ENCODE measurements at places on chromosomes 5 and 9.
A peak's percentile ranks its signal among the peaks of the same experiment; 100 is the strongest.

DNA sequence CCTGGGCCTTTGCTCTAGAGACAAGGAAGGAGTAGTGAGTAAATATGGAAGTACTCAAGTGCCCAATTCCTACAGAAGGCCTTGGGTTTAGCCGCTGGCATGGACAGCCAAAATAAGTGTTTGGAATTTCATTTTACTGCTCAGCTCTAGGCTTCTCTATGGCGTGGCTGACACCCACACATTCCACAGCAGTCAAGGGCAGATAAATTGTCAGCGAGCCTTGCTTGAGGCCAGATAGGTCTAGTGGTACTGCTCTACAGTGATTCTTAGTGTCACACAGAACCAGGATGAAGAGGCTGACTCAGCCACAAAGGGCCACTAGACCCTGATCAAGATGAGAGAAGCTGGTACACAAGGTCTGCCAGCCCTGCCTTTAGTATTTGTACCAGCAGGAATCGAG, 111.0 kb upstream of the NFIB start:
- no peak for DNase-seq

- no peak for DNase-seq
Measured at GRCh38 chr5:170541146-170541769, 37.4 kb downstream of the KCNIP1 start.

DNA sequence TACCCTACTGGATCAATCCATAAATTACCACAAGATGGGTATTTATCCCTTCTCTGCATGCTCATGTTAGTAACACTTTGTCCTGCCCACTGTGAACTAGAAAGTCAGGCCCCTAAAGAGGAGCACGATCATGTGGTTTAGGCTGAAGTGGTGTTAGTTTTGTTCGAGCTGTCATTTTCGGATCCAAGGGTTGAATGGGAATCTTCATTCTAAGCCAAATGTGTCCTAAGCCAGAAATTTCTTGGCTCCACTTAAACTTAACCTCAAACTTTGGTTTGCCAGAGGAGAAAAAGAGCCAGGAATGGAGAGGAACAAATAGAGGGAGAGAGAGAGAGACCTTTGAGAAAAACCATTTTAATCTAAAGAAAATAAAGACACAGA, 837.7 kb upstream of the ZNF608 start:
- no peak for DNase-seq

DNA sequence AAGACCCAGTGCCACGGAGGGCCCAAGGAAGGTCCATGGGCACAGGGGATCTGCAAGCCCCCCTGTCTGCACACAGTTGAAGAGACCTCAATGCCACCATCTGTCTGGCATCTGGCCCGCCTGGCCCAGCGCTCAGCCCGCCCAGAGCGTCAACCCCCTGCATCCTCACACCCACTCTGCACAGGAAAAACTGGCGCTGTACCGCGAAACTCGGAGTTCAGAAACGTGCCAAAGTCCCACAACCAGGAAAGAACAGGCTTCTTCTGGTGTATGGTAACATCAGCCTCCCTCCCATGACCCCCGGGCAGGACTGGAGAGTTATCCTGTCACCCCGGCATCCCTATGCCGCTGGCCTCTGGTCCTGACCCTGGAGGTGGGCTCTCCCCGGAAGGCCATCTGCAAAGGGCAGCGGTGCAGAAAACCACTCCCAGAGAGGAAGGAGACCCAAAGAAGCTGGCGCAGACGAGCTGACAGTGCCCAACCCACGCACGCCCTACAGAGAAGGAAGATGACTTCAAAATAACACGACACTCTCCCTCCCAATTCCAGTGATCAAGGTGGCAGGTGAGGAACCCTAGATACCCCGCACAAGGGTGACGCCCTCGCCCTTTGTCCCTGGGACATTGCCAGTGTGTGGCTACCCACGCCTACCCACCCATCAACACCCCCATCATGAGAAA, 18.9 kb downstream of the VAV2 start:
- no peak for DNase-seq

- no peak for DNase-seq
Measured at GRCh38 chr9:136340356-136341041, 13.2 kb downstream of the GPSM1 start.

DNA sequence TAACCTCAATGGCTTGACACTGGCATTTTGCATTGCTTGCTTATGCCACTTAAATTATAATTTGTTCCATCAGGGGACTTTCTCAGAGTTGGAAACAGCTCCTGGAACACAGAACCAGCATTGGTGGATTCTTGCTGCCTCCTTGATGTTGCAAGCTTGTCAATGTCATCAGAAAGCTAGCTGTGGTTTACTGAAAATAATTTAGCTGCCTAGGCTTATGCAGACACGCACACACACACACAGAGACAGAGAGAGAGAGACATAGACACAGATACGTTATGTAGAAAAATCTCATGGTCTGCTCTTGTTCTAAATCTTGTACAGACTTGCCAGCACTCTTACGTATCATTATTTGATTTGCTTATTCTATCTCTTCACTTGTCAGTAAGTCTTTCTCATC, 78.0 kb downstream of the HMHB1 start:
- no peak for DNase-seq

- DNase-seq: no peak
Measured at GRCh38 chr9:12539580-12539975, 153.6 kb upstream of the TYRP1 start.

- DNase-seq: no peak
Measured at GRCh38 chr5:8953016-8953415, 592.9 kb downstream of the SEMA5A start.

DNA sequence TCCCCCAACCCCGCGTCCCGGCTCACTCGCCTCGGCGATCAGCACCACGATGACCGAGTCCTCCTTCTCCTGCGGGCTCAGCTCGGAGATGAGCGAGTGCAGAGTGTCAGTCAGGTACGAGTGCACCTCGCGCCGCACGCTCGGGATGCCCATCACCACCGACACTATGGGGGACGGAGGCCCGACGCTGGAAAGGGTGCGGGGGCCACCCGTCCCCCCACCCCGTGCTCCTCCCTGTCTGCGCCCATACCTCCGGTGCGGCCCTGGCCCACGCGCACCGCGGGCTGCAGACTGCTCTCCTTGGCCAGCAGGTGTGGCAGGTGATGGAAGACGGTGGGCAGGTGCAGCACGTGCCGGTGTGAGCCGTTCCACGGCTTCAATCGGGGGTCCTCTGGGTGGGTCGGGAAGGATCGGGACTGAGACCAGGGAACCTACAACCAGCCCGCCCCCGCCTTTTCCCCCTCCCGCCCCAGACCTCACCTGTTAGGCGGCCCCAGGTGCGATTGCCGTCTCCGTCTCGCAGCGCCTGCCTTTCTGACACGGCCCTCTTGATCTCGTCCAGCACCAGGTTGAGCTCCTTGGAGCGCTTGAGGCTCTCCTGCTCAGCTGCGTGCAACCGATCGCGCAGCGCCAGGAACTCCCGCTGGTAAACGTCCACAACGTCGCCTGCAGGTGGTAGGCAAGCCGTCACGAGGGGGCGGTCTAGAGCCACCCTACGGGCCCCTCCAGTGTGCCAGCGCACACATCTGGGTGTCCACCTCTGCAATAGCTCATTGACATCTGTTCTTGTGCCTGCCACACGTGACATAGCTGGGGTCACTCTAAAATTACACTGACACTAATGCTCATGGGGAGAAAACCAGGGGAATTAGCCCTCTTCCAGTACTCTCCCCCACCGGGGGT, 5.1 kb downstream of the MGAT4B start:
- peak; percentile 88 for DNase-seq

GRCh38 chr9:99294850-99295461, 72.9 kb downstream of the SEC61B start:
- no peak for DNase-seq
